ENCODE measurements at places on chromosomes 16 and 17.

DNA sequence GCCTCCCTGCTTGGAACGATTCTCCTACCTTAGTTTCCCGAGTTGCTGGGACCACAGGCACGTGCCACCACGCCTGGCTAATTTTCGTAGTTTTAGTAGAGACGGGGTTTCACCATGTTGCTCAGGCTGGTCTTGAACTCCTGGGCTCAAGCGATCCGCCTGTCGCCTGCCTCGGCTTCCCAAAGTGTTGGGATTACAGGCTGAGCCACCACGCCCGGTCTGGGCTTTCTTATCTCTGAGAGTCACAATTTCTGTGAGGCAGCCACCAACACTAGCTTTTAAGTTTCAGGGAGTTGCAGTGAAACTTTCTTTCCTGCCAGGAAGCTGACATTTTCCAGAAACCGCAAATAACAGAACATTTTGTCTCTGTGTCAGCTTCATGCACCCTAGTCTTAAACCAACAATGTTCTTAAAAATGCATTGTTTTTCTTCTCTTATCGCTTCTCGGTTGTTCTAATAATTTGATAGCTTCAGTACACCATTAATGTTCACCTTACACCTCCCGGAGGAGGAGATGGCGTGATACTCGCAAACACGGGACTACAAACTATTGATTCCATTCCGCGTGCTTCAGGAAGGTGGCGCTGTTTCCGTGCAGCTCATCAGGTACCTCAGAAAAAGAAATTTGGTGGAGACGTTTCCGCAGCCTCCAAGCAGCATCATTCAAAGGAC lies 7.4 kb upstream of the DHRS7B start:
- peak; percentile 89 for DNase-seq

DNA sequence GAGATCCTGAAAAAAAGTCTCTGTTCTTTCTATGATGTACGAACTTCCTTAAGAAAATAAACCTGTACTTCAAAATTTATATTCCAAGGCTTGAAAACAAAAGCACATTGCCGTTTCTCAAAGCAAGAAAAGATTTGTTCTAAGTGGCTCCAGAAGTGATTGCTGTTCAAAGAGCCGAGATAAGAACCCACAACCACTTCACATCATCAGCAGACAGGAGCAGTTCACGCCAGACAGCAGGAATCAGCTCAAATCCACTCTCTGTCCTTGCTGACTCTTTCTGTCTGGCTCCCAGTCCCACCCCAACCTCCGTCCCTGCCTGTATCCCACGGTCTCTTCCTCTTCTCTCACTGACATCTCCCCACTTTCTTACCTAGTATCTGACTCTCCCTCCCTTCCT lies 85.0 kb upstream of the MYOCD start:
- DNase-seq: no peak

GRCh38 chr16:74679983-74680382 lies 13.3 kb upstream of the RFWD3 start:
- DNase-seq: no peak

DNA sequence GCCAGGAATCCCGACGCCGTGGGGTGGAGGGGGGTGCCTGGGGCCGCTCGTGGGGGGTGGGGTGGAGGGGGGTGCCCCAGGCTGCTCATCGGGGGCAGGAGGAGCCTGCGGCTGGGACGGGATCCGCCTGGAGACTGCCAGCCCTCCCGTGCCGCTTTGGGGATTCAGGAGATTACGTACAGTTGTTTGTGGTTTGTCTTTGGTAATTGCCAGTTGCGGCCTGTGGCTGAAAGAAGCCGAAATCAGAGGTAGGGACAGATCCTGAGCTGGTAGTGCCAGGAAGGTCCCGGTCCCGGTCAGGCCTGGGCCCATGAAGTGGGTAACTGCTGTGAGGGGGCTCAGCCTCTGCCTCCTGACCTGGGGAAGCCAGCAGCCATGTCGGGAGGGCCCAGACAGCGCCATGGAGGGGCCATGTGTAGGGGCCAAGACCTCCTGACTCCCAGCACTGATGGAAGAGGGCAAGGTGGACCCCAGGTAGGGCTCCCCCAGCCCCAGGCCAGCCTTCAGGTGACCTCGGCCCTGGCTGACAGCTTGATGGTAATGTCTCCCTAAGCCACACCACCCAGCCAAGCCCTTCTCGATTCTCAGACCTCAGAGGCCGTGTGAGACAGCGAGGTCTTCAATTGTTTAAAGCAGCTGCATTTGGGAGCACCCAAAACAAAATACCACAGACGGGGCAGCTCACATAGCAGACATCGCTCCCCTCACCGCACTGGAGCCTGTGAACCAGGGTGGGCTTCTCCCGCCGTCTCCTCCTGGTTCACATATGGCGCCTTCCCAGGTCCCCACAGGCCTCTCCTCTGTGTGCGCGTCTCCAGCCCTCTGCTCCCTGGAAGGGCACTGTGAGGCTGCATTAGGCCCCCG lies 34.9 kb upstream of the SSTR5 start:
- no peak for DNase-seq

DNA sequence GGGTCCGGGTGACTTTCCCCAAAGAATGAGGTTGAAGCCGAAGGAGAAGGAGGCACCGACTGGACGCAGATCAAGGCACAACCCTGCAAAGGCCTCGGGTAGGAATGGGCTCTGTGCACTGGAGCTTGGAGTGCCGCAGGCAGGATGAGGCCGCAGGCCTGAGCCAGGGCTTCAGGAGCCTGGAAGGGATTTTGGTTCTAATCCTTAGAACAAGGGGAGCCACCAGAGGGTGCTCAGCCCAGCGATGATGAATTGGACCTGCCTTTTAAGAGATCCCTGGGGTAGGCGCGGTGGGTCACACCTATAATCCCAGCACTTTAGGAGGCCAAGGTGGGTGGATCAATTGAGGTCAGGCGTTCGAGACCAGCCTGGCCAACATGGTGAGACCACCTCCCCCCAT lies 8.1 kb downstream of the CIBAR2 start:
- DNase-seq: no peak

DNA sequence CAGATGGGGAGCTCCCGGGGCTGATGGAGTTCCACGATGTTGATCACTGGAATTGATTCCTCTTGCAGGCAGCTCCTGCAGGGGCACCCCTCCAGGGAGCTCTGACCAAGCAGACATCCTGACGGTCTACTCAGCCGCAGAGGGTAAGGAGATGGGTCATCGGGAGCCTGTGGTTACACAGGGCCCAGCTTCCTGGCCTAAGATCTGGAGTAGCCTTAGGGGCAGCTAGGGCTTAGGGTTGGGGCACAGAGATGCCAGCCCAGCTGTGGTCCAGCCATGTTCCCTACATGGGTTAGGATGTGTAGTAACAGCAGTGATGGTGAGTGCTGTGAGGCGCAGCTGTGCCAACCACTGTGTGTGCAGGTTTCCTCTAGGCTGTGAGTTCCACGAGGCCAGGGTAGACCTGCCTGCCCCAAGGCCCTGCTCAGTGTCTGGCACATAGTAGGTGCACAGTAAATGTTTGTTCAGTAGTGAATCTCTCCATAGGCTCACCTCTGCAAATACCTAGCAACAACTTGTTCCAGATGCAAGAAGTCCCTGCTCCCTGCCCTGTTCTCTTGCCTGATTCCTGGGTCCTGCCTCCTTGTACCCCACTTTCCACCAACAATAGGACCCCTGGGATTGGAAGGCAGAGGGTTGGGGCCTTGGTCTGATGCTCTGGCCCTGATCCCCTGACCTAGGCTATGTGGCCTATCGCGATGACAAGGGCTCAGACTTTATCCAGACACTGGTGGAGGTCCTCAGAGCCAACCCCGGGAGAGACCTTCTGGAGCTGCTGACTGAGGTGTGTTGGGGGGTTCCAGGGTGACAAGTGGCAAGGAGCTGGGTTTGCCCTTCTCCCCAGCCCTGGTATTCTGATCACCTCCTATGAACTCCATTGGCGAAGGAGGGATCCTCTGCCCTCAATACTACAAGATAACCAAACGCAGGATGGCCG lies 13.7 kb downstream of the ZNF213 start:
- DNase-seq: no peak

DNA sequence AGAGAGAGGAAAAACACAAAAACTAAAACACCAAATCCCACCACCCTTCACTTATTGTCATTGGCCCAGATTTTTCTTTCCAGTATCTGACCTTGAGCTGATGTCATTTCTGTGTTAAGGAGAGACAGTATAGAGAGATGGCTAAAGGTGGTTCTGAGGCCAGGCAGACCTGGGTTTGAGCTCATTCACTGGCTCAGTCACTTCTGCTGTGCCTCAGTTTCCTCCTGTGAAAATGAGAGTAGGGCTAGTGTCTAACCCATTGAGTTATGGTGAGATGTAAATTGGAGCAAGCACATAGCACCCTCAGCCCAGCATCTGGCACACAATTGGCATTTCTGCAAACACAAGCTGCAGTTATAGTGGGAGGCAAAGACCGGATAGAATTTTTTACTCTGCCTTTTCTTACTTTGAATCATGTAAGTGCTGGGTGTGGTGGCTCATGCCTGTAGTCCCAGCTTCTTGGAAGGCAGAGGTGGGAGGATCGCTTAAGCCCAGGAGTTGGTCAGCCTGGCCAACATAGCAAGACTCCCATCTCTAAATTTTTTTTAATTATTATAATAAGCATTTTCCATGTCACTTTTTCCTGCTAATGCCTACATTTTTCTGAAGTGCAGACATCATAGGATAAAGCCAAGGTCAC lies 6.4 kb upstream of the KIFC3 start:
- DNase-seq: no peak

- DNase-seq: no peak
Measured at GRCh38 chr16:19517424-19518089, 4.3 kb downstream of the GDE1 start.

DNA sequence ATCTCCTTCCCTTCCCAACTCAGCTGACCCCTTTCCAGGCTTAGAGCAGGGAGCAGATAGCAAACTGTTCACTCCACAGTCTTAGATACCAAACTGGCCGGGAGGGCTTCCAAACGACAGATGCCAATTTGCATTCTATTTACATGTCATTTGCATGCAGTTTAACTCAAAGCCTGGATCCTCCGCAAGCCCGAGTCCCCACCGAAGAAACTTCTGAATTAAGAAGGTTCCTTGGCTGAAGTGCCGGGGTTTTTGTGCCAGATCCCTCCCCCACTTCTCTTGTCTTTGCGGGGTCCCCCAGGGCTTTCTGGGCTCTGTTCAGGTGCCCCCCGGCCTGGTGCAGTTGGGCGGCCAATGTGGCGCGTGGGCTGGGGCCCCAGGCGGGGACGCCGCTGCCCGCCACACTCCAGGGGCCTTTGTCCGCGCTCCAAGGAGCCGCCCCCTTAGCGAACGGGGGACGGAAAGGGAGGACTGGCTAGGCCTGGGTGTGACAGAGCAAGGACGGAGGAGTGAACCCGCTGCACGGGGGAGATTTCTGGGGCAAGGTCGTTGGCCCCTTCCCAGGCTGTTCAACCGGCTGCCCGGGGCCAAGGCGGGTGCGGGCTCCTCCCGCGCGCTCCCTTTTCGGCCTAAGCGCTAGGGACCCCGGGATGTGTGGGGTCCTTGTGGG lies 1.2 kb downstream of the GPRC5B start:
- no peak for DNase-seq

GRCh38 chr17:7508846-7509245 lies 24.7 kb downstream of the POLR2A start:
- DNase-seq: peak; percentile 45

GRCh38 chr17:82213251-82214011 lies 789 bp upstream of the CCDC57 start:
- DNase-seq: peak; percentile 93

GRCh38 chr17:72119873-72120641 lies 763 bp upstream of the SOX9 start:
- no peak for DNase-seq
